Activated naive CD4-positive, alpha-beta T cell (primary cell): ENCODE measurements at places on chromosomes 1 and 21.

DNA sequence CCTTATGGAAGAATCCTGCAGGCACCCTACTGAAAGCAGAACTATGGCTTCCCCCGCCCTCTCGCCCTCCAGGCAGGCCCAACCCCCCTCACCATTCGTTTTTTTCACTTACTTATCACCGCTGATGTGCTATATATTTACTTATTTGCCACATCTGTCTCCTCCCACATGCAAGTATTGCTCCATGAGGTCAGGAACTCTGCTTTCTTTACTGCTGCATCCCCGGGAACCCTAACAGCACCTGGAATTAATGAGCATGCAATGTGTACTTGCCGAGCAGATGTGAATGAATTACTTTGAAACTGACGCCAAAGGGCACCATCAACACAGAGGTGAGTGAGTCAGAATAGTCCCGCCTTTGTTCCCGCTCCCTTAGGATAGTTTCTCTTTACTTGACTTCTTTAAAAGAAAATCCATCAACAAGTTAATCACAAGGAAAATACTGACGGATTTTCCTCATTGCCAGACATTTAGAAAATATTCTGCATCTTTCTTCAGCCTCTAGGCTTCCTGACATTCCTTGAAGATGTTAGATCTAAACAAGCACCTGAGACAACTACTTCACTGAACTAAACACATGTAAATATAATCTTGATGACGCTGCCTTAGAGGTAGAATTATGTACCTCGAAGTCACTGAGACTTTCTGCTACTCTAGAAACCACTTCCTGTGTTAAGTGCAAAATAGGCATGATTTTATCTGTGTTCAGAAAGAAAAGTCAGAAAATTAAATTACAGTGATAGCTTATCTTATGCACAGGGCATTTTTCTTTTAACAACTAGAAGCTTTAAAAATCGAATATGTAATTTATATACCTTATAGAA is 17.5 kb upstream of the RAB4A start:
- DNase-seq = no peak

DNA sequence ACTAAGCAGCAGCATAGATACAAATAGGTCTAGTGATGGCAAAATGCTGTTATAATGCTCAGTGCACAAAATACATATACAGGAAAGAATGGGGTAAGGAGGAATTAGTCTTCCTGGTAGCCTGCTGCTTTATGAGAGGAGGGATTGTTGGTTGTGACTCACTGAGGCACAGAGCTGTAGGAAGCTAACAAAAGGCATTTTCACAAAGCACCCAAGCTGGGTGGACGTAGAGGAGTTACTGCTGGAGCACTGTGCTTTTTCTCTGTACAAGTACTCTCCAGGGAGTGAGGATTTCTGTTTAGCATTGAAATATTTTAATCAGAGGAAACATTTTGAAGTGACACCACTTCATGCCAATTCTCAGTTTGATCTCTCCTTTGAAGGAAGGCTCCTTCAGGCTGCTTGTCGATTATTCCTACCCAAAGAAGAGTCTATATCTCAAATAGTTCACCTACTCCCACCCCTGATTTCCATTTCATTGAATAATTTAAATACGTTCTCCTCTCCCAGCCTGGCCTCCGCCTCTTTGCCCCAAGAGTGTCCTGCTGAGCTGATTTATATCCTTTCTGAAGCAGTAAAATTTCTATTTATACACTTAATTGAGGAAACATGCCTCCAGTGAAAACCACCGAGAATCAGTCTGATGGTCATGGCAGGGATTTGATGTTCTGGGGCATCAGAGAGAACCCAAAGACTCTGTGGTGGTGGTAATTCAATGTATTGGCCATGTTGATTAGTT is 271.9 kb downstream of the HHAT start:
- no peak for DNase-seq

- DNase-seq = no peak
Observed at GRCh38 chr21:14533499-14534428, 12.4 kb downstream of the SAMSN1 start.

GRCh38 chr1:196400478-196401451 is 207.5 kb downstream of the KCNT2 start:
- no peak for DNase-seq

DNA sequence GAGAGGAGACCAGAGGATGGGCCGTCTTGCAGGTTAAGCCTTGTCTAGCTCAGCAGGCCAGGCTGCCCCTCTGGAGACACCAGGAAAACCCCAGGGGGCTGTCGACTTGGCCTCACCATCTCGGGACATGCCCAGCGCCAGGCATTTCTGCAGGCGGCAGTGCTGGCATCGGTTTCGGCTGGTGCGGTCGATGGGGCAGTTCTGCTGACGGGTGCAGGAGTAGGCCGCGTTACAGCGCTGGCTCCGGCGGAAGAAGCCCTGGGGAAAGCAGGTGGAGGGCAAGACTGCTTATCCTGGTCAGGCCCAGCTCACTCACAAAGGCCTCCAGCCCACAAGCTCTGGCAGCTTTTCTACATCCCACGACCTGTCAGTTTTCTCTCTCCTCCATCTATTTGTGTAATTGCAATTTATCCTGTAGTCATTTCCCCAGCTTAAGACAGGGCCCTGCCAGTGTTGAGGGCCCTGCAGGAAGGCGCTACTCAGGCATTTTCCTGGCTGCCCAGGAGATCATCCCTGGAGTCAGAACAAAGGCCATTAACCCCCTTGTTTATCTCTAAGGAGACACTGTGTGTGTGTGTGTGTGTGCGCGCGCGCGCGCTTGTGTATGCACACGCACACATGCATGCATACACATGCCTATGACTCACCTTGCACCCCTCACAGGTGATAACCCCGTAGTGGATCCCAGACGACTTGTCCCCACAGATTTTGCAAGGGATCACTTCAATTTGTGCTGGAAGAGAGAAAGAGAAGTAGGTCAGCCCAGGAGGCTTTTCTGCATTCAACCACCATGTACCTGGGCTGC is 11.5 kb upstream of the LINGO4 start:
- DNase-seq = no peak

- DNase-seq = no peak
Observed at GRCh38 chr1:153493343-153493960, 33.0 kb upstream of the S100A7 start.

GRCh38 chr1:101748077-101748476 is 248.6 kb downstream of the OLFM3 start:
- no peak for DNase-seq

- DNase-seq = no peak
Observed at GRCh38 chr21:29430576-29430975, 131.9 kb downstream of the BACH1 start.

- DNase-seq = no peak
Observed at GRCh38 chr1:232421143-232421796, 208.7 kb downstream of the SIPA1L2 start.

- DNase-seq = no peak
Observed at GRCh38 chr1:104132382-104132973, 382.8 kb downstream of the AMY1C start.

DNA sequence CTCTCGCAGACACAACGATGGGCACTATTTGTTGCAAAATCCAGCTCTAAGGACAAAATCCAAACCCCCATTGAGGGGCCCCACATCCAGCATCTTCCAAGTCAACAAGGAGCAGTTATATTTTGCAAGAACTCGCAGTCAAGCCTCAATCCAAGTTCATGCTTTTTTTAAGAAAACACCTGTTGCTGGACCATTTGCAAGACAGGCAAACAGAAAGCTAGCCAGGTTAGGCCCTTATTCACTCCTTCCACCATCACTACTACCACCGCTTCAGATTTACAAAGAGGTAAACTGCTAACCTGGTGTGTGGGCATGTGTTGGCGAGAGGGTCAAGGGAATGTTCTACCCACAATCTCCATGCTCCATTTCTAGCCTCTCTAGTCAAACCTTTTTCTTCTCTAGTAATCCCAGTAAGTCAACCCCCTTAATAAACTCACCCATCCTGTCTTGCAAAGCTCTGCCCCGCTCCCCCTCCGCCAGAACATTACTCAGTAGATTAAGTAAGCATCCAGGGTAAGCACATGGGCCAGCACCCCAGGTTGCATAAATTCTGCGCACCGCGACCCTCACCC is 703 bp downstream of the ERI3 start:
- DNase-seq = no peak

DNA sequence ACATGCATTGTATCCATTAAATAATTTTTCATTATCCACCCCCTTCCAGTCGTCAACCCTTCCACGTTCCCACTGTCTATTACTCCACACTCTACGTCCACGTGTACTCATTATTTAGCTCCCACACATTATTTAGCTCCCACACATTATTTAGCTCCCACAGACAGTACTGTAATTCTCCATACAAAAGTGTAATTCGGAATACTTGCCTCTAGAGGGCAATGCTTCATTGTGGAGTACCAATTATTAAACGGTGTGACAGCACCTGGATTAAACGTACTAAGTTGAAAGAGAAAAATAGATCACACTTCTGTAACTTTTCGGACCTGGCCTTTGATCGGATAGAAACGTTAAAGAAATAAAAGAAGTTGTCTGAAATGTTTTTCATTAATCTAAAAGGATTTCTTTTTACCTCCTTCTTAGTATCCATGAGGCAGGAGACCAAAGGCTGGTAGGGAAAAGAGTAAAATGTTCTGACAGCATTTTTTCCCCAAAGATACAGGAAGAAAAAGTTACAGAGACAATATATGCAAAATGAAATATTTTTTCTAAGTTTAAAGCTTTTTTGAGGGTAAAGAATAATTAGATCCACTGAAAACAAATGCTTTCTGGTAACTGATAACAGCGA is 99.2 kb downstream of the LHX8 start:
- DNase-seq = no peak

- DNase-seq = no peak
Observed at GRCh38 chr1:159879977-159880376, 17.5 kb upstream of the VSIG8 start.

GRCh38 chr1:117058810-117059209 is 1.3 kb upstream of the TTF2 start:
- no peak for DNase-seq

GRCh38 chr21:44364151-44365053 is 11.0 kb downstream of the TRPM2 start:
- no peak for DNase-seq

GRCh38 chr1:118981436-118981835 is 6.7 kb downstream of the TBX15 start:
- no peak for DNase-seq

- DNase-seq = no peak
Observed at GRCh38 chr1:196381544-196381943, 226.7 kb downstream of the KCNT2 start.

DNA sequence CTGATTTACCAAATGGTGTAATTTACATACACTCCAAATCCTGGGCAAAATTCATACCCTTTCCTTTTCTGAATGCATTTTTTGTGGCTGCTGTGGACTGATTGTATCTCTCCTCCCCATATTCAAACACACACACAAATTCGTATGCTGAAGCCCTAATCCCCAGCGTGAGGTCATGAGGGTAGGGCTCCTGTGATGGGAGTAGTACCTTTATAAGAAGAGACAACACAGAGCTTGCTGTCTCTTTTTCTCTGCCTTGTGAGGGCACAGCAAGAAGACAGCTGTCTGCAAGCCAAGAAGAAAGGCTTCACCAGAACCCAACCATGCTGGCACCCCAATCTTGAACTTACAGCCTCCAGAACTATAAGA is 24.4 kb downstream of the DUSP10 start:
- no peak for DNase-seq

- DNase-seq = no peak
Observed at GRCh38 chr21:31043471-31043870, 5.2 kb upstream of the KRTAP19-8 start.

DNA sequence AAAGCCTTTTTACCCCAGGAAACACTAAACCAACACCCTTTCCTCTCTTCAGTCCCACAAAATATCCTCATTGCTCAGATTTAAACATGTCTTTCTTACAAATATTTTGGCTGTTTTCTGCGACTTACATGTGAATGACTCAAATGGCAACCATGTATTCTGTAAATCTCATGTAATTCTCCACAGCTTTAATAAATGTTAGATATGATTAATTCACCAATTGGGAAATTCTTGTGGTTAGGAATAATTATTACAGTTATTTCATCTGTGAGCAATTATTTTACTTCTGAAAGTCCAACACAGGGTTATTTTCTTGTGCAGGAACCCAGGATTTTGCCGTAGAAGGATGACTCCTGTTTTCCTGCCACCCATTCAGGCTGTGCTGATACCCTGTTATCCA is 431.5 kb downstream of the LMO4 start:
- no peak for DNase-seq

GRCh38 chr1:237062976-237063375 is 21.0 kb downstream of the RYR2 start:
- no peak for DNase-seq

GRCh38 chr1:26938004-26938658 is 16.6 kb downstream of the NUDC start:
- no peak for DNase-seq

DNA sequence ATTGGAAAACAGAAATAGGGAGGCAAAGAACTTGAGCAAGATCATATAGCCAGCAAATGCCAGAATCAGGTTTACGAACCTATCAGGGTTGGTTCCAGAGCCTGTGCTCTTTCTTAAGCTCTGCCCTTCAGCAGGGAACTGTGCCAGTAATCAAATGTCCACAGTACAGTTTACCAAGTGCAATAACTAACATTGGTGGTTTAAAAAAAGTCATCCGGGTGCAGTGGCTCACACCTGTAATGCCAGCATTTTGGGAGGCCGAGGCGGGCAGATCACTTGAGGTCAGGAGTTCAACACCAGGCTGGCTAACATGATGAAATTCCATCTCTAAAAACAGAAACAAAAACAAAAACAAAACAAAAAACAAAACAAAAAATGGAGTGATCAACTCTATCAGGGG is 182.7 kb downstream of the LMX1A start:
- no peak for DNase-seq

DNA sequence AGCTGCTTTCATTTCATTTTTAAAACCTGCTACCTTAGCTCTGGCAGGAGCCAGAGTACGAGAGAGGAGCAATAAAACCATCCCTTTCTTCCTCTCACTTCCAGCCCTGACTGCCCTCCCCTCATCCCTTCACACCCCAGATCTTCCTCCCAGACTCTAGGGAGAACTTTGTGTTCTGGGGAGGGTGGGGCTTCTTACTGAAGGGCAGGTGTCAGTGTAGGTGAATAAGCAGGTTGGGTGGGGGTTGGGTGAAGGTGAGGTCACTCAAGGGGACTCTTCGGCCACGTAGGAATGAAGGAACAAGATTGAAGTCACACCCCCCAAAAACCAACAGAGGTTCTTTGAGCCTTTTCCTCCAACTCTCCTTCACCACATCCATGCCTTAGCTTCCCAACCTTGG is 88.9 kb downstream of the CD58 start:
- no peak for DNase-seq

GRCh38 chr1:221418346-221418745 is 323.5 kb downstream of the DUSP10 start:
- no peak for DNase-seq

GRCh38 chr1:107535091-107535490 is 394.3 kb downstream of the NTNG1 start:
- DNase-seq = no peak

GRCh38 chr1:190455631-190456030 is 22.0 kb downstream of the BRINP3 start:
- DNase-seq = no peak
